ENCODE measurements at places on chromosomes 3 and 15.

GRCh38 chr3:155488671-155489070 is 195.2 kb upstream of the STRIT1 start:
- no peak for DNase-seq

- no peak for DNase-seq
Measured at GRCh38 chr15:65040461-65040860, 4.7 kb upstream of the SLC51B start.

DNA sequence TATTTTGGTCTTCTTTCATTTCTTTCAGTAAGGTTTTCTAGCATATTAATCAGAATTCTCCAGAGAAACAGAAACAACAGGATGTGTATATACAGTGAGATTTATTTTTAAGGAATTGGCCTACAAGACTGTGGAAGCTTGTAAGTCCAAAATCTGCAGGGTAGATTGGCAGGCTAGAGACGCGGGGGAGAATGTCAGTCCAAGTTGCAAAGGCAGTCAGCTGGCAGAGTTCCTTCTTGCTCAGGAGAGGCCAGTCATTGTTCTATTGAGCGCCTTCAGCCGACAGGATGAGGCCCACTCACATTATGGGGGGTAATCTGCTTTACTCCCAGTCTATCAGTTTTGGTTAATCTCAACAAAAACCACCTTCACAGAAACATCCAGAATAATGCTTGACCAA is 133.4 kb upstream of the UBE3A start:
- DNase-seq: no peak

DNA sequence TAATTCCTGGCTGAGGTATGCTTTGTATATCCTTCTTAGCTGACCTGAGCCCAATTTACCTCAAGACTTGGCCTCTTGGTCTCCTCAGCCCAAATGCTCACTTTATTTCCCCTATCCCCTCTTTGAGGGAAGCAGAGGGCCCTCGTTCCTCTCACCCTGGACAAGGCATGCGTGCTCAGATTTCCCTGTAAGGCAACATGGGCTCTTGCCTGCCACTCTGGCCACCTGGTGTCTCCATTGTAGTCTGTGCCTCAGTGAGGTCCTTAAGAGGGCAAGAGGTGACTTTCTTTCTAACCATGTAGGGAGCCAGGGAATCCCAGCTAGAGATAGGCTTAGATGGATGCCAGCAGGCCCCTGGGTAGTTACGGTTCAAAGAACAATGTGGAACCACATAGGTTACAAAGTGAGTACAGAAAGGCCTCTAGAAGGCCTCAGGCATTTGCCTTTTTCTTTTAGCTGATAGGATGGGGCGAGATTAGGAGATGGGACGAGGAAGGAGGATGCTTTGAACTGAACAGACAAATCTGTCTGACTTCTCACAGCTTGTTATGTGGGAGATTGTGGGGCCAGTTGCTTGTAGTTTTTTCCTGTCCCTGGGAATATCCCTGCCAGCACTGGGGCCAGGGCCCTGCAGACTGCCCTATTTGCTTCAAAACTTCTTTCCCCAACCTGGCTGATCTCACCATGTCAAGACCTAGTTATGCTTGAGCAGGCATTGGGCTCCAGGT is 1.1 kb upstream of the INTS14 start:
- DNase-seq: no peak

GRCh38 chr3:2334921-2335320 is 236.3 kb downstream of the CNTN4 start:
- DNase-seq: no peak
